NCI-H1092 (cell line): ENCODE measurements at places on chromosomes 4 and X.

- DNase-seq, result no peak
Measured at GRCh38 chrX:37613933-37614332, 42.5 kb downstream of the LANCL3 start.

GRCh38 chrX:11393949-11394654 is 100.9 kb downstream of the AMELX start:
- DNase-seq, result no peak

DNA sequence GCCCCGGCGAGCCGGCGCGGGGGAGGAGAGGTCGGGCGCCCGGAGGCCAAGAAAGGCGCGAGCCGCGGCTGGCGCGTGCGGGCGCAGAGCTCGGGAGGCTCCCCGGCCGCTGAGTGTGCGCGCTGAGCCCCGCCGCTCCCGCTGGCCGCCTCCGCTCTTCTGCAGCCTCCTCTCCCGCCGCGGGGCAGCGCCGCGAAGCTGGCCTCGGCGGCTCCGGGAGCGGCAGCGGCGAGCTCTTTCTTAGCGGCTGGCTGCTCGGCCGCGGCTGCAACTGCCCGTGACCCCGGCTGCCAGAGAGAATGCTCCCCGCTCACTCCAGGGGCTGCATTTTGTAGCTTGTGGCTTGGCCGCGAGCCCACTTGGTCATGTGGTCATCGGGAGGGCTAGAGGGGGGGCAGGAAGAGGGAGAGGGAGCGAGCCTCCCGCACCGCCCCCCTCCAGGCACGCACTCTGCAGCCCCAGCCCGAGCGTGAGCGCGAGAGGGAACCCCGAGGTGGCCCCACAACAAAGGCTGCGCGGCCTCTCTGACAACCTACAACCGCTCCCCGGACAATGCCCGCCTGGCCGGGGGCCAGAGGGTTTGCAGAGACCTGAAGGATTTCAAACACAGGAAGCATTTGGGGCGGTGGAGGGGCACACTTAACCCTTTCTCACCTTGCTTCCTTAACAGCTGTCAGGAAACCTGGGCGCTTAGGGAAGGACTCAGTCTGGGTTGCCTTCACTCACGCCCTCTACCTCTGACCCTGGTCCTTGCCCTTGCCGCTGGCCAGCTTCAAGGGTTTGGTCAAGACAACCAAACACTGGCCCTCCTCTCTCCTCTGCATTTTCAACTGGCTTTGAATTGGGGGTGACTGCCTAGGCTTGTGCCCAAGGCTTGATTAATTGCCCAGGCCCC is at the start of gene APLN:
Gene APLN (minus strand): TSS at position 305 of the 895 bp plus-strand sequence. CDS start 326 bp downstream, outside the sequence.
- peak; percentile 51 for DNase-seq

DNA sequence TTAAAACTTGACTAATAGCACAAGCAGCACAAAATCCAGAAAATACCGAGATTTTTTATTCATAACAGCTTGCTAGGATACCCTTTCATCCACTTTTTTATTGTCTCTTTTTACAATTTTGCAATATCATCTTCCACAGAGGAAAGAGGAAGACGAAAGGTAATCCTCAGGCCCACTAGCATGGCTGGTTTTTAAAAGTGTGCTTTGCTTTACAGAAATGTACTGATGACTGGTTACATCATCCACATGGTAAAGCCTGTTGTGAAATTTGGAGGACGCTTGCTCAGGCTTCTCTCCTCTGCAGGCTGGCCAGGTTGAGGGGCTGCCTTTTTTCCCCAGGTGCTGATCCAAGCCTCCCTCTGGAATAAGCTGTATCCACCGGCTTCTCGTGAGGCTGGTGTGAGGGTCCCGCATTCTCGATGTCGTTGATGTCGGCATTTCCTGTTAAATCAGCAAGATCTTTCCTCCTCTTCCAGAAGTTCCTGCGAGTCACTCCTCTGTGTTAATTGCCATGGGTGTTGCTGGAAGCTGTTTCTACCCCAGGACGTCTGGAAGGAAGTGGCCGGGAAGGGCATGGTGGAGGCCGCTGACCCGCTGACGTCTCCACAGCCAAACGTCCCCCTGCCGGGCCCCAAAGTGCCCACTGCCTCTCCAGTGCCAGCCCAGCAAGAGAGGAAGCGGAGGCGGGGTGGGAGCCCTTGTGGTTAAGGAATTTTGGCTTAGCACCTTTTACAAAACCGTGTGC is 5.8 kb upstream of the DGKQ start:
- DNase-seq, result no peak
